ENCODE measurements at places on chromosomes 6 and 20.

DNA sequence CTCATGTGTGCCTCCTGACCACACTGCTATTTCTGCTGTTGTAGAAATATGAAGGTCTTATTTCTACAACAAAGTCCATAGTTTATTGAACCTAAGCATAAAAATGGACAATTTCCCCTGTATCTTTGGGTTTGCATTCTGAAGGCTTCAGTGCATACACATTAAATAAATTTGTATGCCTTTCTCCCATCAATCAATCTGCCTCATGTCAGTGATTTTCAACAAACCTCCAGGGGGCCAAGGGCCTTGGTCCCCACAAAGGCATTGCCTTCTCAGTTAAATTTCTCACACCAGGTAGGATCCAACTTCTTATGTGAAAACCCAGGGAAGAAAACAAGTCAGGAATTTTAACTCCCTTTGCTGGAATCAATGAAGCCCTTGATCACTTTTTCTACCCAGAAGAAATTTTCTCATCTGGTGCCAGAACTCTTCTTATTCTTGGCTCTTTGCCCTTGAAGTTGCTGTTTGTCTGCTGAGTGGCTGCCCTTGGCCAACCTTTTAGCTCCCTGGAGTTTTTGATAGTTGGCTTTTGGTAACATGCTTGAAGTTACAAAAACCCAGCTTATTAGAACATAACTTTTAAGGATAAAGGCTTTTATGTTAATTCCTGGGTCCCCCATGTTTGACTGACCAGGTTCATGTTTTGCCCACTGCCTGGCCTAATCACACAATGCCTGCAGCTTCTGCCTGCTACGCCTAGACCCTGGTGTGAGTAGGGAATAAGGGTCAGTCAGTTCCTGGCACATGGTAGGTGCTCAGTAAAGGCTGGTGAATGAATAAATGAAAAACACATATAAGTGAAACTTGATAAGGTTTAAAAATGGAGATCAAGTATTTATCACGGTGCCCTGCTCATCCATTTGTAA, 37.0 kb downstream of the SHLD1 start:
- peak; percentile 42 for DNase-seq

DNA sequence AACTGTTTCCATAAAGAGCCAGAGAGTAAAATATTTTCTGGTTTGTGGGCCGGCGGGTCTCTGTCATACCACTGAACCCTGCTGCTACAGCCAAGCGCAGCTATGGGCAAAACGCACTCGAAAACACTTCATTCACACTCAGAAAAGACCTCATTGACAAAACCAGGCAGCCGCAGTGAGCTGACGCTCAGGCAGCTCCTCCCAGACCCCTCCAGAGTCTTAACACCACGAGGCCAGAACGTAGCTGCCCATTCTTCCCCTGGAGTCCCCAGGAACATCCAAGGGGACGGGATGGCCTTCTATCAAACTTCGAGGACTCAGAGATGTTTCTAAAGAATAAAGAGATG, 35.6 kb upstream of the ZBP1 start:
- peak; percentile 4 for DNase-seq

GRCh38 chr6:54971825-54972224, 125.3 kb downstream of the FAM83B start:
- no peak for DNase-seq

- DNase-seq = no peak
These were observed 2.9 kb downstream of the STX11 start for GRCh38 chr6:144153260-144153659.

DNA sequence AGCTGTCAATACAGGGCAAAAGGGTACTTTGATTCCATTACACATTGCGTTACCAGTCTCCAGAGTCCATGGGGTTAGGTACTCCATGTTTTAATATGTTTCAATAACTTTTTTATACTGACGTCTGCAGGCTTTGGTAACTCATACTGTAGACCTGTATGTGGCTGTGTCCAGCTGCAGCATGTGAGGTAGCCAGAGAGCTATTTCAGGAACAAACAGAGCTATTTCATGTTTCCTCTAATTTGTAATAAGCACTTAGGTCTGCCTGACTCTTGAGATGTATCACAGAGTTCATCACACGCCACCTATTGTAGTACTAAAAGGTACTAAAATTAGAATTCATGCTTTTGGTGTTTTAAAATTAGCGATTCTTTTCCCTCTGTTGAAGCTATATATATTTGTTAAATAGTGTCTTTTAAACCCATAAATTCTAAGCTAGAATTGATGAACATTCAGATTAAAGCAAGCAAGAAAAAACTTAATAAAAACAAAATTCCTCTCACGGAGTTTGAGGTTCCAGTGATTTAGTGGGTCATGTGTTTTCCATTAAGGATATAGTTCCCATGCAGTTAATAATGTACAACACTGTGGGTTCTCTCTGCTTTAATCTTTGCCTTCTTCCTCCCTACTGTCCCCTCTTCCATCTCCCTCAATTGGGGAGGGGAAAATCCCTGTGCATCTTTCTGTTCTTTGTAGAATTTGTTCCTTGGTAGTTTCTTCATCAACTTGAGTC, 37.0 kb downstream of the FOXO3 start:
- no peak for DNase-seq

- no peak for DNase-seq
These were observed 293.7 kb downstream of the RNF144B start for GRCh38 chr6:18680842-18681241.

GRCh38 chr6:31784098-31784925, 7.2 kb upstream of the VWA7 start:
- DNase-seq = no peak

GRCh38 chr20:57618764-57619050, 1.5 kb downstream of the ZBP1 start:
- no peak for DNase-seq

- no peak for DNase-seq
These were observed 5.9 kb upstream of the EYA4 start for GRCh38 chr6:133235221-133235620.

DNA sequence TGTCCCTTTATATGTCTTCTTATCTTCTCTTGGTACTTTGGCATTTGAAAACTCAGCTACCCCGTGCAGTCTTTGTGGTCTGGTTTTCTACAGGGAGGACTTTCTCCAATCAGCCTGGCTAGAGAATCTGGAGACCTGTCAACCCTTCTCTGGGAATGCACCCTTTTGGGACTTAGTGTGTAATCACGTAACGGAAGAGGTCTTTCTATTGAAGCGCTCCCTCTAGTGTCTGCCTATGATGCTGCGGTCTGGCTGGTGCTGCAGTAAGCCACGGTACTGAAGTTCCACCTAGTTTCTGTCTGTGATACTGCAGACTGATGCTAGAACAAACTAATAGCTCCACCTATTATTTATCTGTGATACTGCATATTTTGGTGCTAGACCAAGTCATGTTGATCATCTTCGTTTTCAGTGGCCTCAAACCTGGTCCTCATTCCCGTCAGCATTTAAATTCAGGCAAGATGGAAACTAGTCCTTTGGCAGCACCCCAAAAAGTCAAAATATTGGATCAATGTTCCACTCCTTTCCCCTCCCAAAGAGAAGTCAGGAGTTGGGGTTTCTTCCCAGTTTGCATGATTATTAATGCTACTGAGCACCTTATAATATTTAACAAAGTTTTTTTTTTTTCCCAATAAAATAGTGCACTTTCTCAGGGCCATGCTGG, 12.5 kb upstream of the SIRPB2 start:
- DNase-seq = peak; percentile 33

GRCh38 chr6:1832844-1833787, 223.4 kb downstream of the FOXC1 start:
- DNase-seq = peak; percentile 27

DNA sequence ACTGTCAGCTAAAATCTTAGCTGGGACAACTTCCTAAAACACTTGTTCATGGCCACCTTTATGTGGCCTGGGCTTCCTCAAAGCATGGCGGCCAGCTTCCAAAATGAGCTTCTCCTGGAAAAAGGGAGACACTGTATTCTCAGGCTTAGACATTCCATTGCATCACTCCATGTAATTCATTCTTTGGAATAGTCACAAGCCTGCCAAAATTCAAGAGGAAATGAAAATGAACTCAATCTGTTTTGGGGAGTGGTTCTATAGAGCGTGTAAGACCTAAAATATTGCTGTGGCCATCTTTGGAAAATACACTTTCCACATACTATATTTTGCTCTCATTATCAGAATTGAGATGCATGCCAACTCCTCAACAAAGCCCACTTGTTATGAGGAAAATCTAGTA, 687.0 kb downstream of the KIF16B start:
- no peak for DNase-seq

- no peak for DNase-seq
These were observed 155.7 kb downstream of the CARMIL1 start for GRCh38 chr6:25434921-25435320.

GRCh38 chr20:4406627-4407026, 315.1 kb upstream of the PRND start:
- DNase-seq = no peak

- no peak for DNase-seq
These were observed 222.4 kb downstream of the CD83 start for GRCh38 chr6:14339711-14340584.

- no peak for DNase-seq
These were observed 74.3 kb upstream of the CCN6 start for GRCh38 chr6:111979633-111980032.

GRCh38 chr6:107398001-107398400, 61.4 kb downstream of the PDSS2 start:
- DNase-seq = no peak

DNA sequence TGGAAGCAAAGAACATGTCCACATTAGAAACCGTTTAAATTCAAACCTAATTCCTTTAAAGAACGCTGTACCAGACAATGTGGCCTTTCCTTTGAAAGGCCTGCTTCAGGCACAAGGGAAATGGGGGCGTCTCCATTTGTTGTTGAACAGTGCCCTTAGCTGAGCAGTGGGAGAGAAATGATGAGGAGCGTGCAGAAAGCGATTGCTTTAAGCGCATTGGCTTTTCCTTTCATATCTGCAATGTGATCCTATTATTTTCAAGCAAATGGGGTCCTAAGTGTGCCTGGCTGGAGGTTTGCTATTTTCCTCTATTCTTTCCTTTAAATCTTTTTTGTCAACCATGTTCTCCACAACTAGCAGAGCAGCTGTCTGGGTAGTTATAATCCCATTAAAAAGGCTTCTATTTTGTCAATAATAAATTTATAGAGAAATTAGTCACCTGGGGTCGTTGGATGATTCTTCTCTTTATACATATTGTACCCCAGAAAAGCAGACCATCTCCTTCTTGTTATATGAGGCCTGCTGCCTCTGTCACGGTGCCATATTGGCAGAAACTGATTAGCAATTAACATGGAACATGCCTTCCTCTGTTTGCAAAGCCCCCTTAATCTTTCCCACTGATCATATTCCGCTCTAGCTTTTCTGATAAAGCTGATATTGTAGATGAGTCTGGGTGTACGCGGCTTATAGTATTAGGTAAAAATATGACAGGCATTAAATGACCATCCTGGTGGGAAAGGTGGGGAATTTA, 151.1 kb upstream of the JAG1 start:
- no peak for DNase-seq

GRCh38 chr6:139253656-139254055, 38.1 kb downstream of the TXLNB start:
- no peak for DNase-seq

DNA sequence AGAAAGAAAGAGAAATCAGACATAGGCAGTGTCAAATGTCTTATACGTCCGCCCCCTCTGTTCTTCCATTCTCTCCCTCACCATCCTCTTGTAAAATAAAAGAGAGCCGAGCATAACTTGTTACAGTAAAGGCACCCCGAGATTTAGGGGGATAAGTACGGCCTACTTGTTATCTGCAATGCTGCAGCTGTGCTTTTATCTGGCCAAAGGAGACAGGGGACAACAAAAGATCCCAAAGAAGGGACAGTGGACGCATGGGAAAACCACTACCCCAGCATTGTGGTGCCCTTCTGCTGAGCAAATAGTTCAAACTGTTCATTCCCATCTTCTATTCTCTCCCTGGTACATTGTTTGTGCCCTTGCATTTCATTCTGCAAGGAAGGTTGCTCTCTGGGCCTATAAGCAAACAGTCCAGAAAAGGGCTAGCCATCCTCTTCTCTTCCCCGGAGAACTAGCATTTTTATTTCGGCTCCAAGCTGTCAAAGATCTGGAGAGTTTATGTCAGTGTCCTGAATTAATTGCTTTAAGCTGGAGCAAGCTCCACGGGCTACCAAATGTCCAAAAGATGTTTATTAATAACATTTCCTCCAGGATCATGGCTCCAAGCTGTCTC, 22.3 kb downstream of the FOXA2 start:
- DNase-seq = no peak

DNA sequence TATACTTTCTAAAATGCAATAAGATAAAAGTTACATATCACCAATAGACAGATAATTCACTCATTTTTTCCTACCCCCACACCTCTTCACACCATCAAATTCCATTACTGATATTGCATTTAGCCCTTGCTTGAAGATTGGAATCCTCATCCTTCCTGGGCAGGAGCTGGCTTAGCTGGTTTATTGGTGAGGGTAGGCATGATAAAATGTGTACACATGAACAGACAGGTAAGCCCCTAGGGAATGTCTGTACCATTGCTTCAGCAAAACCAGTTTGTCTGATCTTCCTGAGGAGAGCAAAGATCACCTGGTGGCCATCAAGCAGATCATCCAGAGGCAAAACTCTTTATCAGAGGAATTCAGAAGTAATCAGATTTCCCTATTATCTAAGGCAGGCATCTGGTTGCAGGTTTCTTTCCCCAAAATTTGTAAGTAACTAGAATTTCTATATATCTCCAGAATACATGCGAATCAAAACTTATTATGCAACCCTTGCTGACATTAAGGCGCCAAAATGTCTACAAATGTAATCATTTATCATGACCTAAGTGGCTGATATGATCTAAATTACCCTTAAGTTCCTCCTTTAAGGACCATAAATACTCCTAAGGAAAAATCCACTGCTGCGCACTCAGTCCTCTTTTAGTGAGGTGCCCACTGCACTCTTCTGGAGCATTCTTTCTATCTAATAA, 6.6 kb upstream of the FABP7 start:
- no peak for DNase-seq

- DNase-seq = no peak
These were observed 111.5 kb downstream of the HFE start for GRCh38 chr6:26198722-26199056.

DNA sequence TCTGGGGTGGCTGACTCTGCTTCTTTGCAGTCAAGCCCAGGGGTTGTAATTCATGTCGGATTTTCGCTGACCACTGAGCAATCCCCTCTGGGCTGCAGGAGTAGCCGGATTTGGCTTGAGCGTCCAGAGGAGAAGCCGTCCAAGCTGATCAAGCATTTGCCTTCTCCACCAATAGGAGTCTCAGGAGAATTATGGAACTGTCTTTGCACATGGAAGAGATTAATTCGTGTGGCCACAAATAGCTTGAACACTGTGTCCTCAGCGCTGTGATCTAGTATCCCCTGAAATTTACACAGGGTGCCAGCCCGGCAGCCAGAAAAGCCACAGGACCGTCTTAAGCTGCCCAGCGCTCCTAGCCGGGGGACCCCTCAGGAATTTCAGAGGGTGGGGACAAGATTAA, 37.1 kb downstream of the EYA2 start:
- peak; percentile 47 for DNase-seq

- no peak for DNase-seq
These were observed 14.5 kb downstream of the TMX4 start for GRCh38 chr20:8005033-8005432.

DNA sequence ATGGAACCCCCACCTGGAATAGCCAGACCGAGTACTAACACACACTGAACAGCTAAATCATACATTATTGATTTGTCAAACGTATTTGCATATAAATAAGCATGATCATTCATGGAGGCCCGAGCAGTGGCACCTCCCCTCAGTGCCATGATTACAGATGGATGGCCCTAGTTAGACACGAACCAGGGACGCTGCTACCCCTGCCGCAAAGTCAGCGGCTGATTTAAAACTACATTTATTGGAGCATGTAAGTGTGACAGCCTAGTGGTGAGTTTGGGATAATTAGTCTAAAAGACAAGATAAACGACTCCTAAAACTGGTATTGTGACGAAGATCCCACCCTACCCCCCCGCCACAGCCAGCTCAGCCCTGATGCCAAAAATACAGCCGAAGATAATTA, 159.1 kb upstream of the MAFB start:
- DNase-seq = no peak

Measured in tibial nerve (tissue), 4 donors.